ENCODE measurements at places on chromosomes 12 and 14. TPM values are rescaled to one million over a fixed set of nuclear protein-coding genes. Genes with fewer than 3 reads are reported as not detected.

GRCh38 chr12:76762601-76762980, 1.3 kb upstream of the ZDHHC17 start:
- no peak for DNase-seq

DNA sequence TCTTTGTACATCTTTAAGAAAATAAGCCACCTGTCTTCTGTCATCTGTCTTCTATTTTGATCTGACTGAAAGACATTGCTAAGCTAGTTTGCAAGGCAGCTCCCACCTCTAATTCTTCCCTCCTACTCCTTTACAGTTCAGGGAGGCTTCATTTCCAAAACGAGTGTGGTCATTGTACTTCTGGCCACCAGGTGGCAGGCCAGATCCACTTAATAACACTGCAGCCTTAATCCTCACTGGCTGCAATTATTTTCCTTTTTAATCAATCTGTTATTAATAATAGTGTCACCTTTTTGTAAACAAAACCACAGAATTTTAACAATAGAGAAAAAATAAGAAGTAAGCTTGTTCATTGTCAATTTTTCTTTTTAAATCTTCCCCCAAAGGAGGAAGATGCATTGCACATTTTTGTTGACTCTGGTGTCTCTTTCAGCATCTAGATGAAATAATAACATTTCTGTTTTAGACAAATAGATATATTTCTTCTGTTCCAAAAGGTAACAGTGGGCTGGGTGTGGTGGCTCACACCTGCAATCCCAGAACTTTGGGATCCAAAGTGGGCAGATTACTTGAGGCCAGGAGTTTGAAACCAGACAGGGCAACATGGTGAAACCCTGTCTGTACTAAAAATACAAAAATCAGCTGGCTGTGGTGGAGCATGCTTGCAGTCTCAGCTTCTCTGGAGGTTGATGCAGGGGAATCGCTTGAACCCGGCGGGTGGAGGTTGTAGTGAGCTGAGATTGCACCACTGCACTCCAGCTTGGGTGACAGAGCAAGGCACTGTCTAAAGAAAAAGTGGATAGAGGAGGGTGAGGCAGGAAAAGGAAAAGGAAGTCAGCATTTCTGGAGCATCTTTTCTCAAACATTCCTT, 23.3 kb downstream of the GABARAPL1 start:
- peak; percentile 17 for DNase-seq

- peak; percentile 40 for DNase-seq
Measured at GRCh38 chr12:57765003-57765697, 1.7 kb downstream of the CYP27B1 start.

DNA sequence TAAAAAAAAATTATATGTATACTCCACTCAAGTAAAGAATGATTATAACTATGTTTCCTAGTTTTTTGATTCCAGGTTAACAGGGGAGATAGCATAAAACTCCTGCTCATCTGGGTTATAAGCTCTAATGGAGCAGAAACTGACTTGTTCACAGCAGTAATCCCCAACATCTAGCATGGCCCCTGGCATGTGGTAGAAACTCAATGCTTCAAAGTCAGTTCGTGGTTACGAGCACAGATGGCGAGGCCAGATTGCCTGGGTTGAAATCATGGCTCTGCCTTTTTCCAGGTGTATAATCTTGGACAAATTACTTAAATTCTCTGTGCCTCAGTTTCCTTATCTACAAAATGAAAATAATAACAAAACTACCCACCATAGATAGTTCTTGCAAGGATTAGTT, 183.8 kb downstream of the TTC7B start:
- DNase-seq, result no peak

- DNase-seq, result no peak
Measured at GRCh38 chr14:57058319-57058718, 210.4 kb downstream of the EXOC5 start.

- no peak for DNase-seq
Measured at GRCh38 chr14:75699331-75699730, 38.3 kb downstream of the TTLL5 start.

GRCh38 chr12:93047118-93047517, 118.0 kb upstream of the EEA1 start:
- DNase-seq, result no peak

The SRRM4 gene
- total RNA-seq, result not detected

The NPFF gene
- 0.51 TPM for total RNA-seq

The PPFIBP1 gene
- total RNA-seq, result 32.0 TPM

The HOXC4 gene
- total RNA-seq, result not detected

The SYNE3 gene
- total RNA-seq, result 7.8 TPM
